Epithelial cell of esophagus (primary cell): ENCODE measurements at places on chromosomes 13 and 19.

DNA sequence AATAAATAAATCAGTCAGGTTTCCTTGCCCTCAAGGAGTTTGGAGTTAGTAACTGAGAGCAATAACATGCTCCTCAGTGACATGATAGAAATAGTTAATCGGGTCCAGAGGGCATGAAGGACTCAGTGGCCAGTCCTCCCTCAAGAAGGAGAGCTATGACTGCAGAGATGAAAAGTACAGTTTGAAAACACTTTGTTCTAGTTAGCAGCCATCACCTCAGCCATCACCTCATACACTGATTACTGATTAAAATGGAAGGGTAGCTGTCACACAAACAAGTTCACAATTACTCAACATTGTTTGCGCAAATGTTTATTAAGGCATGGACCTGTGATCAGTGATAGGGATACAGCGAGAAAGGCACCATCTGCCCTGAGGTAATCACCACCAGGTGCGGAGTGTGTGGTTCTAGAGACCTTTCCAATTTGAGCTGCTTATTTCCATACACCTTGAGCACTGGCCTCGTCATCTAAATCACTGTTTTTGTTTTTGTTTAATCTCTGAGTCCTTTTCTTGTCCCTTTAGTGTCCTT lies 85.3 kb upstream of the RAP2A start:
- no peak for DNase-seq

- DNase-seq = peak; percentile 58
Observed at GRCh38 chr19:23771761-23772674, 13.3 kb upstream of the ZNF681 start.

DNA sequence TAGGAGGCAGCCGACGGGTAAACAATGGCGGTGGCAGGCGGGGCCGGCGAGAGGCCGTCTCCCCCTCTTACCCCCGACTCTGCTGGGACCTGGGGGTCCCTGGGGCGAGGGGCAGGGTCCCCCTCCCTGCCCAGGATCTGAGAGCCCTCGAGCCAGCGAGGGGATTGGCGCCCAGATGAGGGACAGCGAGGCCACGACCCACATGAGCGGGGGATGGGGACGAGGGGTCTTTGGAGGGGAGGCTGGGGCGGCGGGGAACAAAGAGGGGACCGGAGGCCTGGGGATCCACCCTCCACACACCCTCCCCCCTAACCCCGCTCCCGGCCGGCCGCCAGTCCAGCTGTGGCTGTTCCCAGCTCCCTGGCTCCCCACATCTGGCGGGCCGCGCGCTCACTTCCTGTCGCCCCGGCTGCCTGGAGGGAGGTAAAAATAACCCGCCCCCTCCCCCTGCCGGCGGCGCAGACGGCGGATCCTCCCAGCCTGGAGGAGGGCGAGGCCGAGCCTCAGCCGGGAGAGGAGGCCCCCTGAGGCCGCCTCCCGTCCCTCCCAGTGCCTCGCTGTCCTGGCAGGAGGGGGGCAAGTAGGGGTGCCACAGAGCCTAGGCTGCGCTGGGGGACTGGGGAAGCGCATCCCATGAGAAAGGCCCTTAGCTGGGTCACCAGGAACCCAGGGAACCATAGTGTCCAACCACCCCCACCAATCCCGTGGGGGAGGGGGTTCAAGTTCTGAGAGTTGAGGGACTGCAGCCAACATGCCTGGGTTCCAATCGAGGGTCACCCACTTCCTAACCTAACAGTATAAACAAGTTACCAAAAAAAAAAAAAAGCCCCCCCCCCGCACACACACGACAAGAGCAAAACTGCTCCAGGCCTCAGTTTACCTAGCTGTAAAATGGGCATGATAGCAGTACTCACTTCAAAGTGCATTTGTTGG lies 29.3 kb upstream of the NANOS3 start:
- DNase-seq = peak; percentile 89

- DNase-seq = no peak
Observed at GRCh38 chr13:32309312-32310133, 5.6 kb downstream of the ZAR1L start.

DNA sequence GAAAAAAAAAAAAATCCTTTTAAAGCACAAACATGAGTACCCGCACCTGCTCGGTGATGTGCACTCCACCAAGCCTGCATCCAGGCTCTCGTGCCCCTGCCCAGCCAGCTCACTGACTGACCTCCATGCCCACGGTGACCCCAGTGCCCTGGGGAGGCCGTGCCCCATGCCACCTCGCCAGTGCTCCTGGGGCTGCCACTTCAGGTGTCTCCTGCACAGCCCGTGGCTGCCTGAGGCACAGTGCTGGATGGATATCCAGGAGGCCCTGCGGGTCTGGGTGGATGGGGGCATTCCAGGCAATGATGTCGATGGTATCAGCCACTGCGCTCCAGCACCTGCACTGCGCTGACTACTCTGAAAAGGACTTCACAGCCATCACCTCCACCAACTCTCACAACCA lies 9.0 kb downstream of the PPP6R1 start:
- DNase-seq = no peak

DNA sequence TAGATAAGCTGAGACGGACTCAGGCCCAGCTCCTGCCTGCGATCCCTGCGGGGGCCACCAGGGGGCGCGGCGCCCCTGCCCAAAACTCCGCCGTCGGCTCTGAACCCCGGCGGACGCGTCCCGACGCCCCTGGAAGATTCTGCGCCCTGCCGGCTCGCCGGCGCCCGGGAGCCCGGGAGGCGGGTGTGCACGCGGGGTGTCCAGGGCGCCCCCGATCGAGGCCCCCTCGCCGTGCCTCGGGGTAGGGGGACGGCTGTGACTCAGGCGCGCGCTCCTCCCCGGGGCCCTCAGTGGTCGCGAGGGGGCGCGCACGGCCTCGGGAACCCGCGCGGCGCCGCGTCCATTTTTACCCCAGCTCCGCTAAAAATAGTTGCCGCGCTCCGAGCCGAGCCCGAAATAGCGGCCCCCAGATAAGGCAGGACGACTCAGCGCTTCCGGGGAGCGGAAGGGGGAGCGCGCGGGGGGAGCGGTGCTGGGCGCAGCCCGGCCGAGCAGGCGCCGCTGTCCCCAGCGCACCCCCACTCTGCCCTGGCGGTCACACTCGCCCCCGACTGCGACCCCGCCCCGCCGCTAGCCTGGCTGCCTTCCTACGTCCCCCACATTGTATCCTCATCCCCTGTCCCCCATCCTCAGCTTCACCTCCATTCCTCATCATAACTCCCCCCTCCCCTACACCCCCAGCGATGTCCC lies 16.0 kb upstream of the ERCC1 start:
- peak; percentile 73 for DNase-seq

DNA sequence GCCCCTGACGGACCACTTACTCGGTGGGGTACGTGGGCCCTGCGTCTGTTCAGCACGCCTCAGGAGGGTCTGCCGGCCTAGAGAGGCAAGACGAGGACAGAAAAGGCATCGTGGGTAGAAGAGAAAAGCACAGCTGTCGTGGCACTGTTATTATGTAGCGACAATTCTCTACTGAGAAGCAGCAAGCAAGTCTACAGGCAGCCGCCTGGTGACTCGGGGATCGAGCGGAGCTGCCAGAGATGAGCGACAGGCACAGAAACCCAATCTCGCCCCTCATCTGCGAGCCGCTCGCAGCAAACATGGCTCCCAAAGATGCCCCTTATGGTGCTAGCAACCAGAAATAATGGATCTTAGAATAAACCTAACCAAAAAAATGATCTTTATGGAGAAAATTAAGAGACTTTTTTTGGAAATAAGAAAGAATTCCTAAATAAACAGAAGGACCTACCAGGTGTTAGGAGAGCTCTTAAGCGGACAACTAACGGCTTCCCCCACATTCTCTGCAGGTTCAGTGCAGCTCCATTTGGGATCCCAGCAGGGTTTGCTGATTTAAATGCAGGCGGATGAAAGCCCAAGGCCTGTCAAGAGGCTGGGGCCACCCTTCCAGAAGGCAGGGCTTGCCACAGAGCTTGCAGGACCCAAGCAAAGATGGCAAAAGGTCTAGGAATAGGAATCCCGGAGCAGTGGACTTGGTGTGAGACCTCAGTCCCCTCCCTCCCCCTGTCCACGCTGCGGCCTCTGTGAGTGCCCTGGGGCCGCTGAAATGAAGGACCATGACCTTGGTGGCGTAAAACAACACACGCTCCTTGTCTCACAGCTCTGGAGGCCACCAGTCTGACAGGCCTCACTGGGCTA lies 152.6 kb downstream of the KDM4B start:
- DNase-seq = no peak

GRCh38 chr13:54248306-54248705 lies 1219.7 kb downstream of the OLFM4 start:
- no peak for DNase-seq

DNA sequence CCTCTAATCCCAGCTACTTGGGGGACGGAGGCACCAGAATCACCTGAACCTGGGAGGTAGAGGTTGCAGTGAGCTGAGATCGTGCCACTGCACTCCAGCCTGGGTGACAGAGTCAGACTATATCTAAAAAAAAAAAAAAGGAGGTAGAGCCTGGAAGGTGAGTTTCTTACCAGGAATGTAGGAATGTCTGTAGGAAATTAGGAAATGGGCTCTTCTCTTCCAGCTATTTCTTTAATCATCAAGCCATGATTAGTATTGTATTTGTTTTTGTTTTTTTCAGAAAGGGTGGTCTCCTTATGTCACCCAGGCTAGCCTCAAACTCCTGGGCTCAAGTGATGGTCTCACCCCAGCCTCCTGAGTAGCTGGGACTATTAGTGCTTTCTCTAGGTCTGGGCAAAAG lies 26.3 kb upstream of the SERP2 start:
- peak; percentile 41 for DNase-seq
